ENCODE measurements at places on chromosomes 12 and 14.

- no peak for DNase-seq
These were observed 161.3 kb downstream of the RPL10L start for GRCh38 chr14:46490238-46490685.

DNA sequence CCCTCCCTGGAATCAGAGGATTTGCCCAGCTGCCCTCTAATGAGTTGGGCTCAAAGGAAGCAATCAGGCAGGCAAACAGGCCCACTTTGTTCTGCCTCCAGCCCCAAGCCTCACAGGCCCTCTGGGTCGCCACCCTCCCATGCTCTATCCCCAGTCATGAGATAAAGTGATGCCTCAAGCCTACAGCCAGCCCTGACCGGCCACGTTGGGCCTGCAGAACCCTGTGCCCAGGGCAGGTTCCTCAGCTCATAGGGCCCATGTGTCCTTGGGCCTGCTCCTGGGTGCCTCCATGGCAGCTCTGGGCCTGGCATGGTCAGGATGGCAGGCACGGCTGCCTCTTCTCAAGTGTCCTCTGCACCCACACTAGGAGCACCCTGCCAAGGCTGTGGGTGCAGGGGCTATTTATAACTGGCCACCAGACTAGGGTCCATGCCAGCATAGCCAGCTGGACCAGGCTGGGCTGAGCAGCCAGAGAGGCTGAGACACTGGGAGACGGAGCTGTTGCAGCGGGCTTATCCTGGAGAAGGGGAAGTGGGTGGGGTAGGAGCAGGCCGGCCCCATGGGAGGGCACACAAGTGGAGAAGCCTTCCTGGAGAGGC lies 20.2 kb downstream of the HDAC7 start:
- peak; percentile 57 for DNase-seq

- DNase-seq: no peak
These were observed 161.7 kb upstream of the PARP11 start for GRCh38 chr12:4034921-4035320.

- DNase-seq: peak; percentile 51
These were observed 72.8 kb downstream of the GALNT4 start for GRCh38 chr12:89451841-89452251.

DNA sequence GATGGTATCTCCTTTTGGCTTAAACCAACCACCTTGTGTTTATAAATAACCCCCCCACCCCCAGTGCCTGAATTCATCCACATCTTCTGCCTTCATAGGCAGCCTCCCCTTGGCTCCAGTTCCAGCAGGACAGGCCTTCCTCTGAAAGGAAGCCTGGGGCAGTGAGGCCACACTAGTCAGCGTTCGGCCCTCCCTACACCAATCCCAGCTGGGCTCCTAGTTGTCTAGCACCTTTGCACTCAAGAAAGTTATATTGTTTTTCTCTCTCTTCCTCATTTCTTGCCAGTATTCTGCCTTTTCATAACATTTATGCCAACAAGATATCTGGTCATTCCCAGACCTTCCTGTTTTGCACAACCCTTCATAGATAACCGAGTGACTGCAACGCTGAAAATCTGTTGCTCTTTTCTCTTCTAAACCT lies 73.1 kb upstream of the ACTN1 start:
- no peak for DNase-seq

GRCh38 chr12:68237078-68237477 lies 11.5 kb upstream of the IL26 start:
- no peak for DNase-seq

GRCh38 chr12:113515082-113515856 lies 43.6 kb upstream of the LHX5 start:
- no peak for DNase-seq

DNA sequence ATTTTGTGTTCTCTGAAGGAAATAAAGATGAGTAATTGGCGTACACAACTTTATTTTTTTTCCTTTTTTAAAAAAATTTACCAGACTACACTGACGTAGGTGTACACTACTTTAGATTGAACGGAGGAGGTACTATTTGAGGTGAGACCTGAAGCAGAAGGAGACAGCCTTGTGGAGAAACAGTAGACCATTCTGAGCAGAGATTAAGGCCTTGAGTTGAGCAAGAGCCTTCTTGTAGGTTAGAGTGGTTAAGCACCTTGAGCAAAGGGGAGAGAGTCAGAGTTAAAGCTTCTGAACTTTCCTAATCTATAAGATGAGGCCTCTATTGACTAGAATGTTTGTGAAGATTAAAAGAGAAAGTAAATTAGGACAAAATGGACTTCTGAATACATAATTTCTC lies 2.5 kb downstream of the LEMD3 start:
- DNase-seq: no peak

GRCh38 chr12:79174626-79175025 lies 310.1 kb downstream of the SYT1 start:
- DNase-seq: no peak

DNA sequence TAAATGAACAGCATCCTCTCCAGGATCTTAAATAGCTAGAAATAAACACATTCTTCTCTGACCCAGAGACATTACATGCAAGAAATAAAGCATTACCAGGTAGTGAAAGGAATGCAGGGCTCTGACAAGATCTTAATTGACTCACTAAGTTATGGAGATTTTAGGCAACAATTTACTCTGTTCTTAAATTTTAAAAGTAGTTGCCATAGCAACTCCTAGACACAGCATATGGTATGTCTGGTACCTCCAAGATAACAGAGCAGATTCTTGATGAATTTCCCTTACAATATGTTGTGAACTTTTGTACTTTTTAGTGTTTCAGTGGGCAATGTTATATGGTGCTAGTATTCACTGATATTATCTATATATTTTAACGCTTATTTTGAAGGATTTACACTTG lies 76.7 kb upstream of the G2E3 start:
- DNase-seq: no peak

DNA sequence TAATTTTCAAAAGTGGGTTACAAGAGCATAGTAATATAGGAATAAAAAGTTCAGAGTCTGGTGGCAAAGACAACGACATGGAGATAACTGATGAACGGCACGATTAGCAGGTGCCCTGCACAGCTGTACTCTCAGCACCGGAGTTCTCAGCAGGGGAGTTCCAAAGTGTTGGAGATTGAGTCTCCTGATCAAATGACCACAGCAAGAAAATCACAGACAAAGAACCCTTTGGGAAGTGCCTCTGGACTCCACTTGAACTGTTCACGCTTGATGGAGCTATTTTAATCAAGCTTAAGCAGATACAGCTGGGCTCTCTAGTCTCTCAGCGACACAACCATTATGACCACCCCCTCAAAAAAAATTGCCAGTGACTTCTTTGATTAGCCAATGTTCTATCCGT lies 153.1 kb downstream of the ALG10B start:
- DNase-seq: no peak

- DNase-seq: peak; percentile 90
These were observed 58.0 kb upstream of the GSC start for GRCh38 chr14:94827711-94828447.

DNA sequence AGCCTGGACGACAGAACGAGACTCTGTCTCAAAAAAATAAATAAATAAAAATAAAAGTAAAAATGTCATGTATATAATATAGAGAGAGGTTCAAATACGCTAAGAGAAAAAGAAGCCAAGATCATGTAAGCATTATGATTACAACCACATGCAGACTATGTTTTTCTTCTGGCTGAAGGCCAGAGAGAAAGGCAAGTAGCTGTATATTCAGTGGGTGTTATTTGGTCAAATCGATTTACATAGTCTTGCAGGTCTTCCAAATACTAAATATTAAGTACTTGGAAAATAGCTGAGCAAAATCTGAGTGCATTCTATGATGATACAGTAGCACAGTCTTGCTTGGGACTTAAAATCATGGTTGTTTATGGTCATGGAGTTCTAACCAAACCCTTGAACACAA lies 758.0 kb downstream of the DIO2 start:
- no peak for DNase-seq

DNA sequence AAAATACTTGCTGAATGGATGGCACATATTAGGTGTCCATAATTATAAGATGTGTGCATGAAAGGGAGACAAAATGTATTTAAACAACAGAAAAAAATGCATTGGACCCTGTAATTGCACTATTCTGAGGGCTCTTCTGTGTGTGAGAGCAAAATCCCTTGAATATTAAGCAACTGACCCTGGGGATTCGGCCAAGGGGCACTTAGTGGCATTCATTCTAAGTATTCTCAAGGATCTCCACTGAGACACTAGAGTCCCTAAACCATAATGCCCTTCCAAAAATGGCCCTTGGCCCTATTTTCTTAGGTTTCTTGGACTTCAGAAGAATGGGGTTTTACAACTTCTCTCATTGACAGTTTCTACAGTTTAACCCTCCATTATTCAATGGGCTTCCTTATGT lies 388.6 kb downstream of the GLT1D1 start:
- no peak for DNase-seq

DNA sequence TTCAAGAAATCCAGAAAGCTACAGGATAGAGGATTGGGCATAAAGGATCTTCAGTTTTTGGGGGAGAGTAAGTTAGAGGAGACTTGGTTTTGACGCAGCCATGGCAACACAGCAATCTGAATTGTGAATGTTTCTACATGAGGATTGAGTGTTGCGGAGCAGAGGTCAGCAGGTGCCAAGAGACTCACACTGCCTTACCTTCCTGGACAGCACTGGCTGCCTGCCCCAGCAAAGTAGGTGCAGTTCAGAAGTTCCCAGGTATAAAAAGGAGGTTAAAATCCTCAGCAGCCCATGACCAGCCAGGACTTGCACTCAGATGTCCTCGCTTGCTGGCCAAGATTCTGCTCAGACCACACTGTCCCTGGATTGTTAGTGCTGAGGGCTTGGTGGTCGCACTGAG lies 371.1 kb downstream of the DPF3 start:
- no peak for DNase-seq

DNA sequence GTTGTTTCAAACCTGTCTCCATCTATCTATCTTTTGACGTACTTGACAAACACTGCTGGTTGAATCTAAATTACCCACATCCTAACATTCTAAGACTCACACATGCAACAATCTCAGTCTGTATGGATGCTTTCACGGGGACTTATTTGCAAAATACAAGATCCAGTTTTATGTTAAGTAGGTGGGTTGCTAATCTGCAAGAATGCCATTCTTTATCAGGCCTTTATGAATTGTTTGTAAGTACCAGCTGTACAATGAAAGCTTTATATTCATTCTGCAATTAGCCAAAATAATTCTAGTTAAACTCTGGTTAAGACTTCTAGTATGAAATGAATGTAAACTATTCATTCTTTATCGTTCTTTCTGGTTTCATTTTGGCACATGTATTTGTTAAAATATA lies 135.1 kb downstream of the NAV3 start:
- no peak for DNase-seq

DNA sequence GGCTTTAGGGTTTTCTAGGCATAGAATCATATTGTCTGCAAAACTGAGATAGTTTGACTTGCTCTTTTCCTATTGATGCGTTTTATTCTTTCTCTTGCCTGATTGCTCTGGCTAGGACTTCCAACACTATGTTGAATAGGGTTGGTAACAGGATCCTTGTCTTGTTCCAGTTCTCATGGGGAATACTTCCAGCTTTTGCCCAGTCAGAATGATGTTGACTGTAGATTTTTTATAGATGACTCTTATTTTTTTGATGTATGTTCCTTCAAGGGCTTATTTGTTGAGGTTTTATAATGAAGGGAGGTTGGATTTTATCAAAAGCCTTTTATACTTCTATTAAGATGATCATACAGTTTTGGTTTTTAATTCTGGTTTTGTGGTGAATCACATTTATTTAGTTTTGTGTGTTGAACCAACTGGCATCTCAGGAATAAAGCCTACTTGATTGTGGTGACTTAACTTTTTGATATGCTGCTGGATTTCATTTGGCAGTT lies 478.2 kb downstream of the TMEM117 start:
- no peak for DNase-seq

- DNase-seq: no peak
These were observed 27.5 kb upstream of the OR6J1 start for GRCh38 chr14:22671622-22672021.

GRCh38 chr14:89720076-89720687 lies 234.3 kb downstream of the EFCAB11 start:
- DNase-seq: no peak

GRCh38 chr12:50597200-50598195 lies 92.7 kb downstream of the DIP2B start:
- DNase-seq: no peak

GRCh38 chr14:100410056-100410565 lies 87.0 kb downstream of the SLC25A47 start:
- no peak for DNase-seq

GRCh38 chr12:32344047-32344446 lies 55.3 kb upstream of the FGD4 start:
- no peak for DNase-seq

- no peak for DNase-seq
These were observed 4.7 kb upstream of the PPP1R1A start for GRCh38 chr12:54593135-54593534.

DNA sequence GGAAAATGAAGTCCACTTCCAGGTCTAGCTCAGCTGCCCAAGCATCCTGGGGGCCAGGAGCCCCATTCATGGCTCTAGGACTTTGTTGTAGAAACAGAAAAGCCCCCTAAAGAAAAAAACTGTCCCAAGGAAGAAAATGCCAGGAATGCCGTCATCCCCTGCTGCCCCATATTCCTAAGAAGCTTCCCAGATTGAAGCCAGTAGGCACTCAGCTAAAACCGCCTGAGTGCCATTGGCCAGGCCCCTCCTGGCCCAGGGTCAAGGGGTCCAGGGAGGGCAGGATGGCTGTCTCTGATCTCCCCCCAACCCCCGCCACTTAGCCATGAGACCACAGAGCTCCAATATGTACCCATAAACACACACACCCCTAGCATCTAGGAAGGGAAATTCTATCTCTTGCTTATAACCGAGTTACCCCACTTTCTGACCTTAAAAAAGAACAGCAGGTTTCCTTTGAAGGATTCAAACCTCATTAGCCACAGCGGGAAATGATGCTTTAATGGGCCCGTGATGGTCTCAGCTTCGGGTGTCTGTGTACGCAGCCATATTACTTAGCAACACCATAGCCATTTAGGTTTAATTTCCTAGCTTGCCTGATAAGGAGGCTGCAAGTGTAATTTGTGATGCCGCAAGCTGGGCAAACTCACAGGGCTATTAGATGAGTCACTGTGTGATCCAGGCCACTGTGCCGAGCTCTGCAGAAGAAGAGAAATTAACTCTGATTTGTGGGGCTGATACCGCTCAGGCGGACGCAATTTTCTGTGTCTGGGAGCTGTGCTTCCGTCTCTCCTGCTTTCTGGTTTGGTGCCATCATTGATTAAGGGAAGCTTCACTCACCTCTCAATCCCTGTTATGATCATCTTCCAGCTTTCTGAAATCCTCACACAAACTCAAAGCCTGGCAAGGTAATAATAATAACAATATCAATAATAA lies 84.2 kb downstream of the GCH1 start:
- DNase-seq: no peak

DNA sequence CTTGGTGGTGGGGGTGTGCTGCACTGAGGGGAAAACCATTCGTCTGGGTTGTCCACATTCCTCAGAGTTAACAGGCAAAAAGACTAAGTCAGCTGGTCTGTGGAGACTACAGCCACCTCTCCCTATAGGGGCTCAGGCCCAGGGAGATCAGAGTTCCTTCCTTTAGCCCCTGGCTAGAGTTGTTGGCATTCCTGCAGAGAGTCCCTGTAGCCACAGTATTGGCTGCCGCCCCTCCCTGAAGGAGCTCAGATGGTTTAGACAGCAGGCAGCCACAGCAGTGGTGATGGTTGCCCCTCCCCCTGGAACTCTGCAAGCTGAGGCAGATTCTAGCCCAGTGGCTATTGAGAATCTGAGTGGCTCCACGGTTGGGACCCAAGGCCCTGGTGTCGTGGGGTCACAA lies 1072.5 kb upstream of the ATXN7L3B start:
- no peak for DNase-seq

GRCh38 chr12:85266356-85266755 lies 13.7 kb upstream of the ALX1 start:
- DNase-seq: no peak
